ENCODE measurements at places on chromosomes 4 and X. TPM values are rescaled to one million over a fixed set of nuclear protein-coding genes. Genes with fewer than 3 reads are reported as not detected.

GRCh38 chrX:17719711-17720110 lies 17.6 kb upstream of the SCML1 start:
- no peaks in the 10 kb centered on the region for H3K4me1 ChIP-seq
- no peak overlapping the region for H3K4me3 ChIP-seq
- no peak for DNase-seq
- no peak overlapping the region for H3K27ac ChIP-seq
- no peaks in the 10 kb centered on the region for H3K36me3 ChIP-seq

GRCh38 chr4:184437565-184438265 lies 36.6 kb downstream of the IRF2 start:
- no peak for DNase-seq
- H3K4me3 ChIP-seq, result no peak overlapping the region
- H3K4me1 ChIP-seq, result peaks cover 71% of the 10 kb centered on the region
- peak overlapping the region; percentile 34 for H3K27ac ChIP-seq
- H3K36me3 ChIP-seq, result no peaks in the 10 kb centered on the region

GRCh38 chr4:31548823-31549222 lies 828.7 kb downstream of the PCDH7 start:
- H3K36me3 ChIP-seq, result no peaks in the 10 kb centered on the region
- no peak for DNase-seq
- H3K27me3 ChIP-seq, result no peaks in the 10 kb centered on the region
- H3K27ac ChIP-seq, result no peak overlapping the region
- H3K4me1 ChIP-seq, result no peaks in the 10 kb centered on the region

DNA sequence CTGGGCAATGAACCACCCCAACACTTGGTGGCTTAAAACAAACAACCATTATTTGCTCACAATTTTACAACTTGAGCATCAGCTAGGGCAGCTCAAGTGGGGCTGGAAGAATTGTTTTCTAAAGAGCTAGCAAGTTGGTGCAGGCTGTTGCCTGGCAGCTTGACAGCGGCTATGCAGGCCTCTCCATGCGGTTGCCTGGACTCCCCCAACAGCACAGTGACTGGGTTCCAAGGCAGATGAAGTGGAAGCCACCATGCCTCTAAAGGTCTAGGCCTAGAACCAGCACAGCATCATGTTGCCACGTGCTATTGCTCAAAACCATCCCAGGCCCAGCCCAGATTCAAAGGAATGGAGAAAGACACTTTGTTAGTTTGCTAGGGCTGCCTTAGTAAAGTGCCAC lies 114.8 kb downstream of the BCOR start:
- peak; percentile 56 for DNase-seq
- no peaks in the 10 kb centered on the region for H3K36me3 ChIP-seq
- H3K4me3 ChIP-seq, result no peak overlapping the region
- no peaks in the 10 kb centered on the region for H3K27me3 ChIP-seq
- no peak overlapping the region for H3K27ac ChIP-seq
- peaks cover 11% of the 10 kb centered on the region for H3K4me1 ChIP-seq

DNA sequence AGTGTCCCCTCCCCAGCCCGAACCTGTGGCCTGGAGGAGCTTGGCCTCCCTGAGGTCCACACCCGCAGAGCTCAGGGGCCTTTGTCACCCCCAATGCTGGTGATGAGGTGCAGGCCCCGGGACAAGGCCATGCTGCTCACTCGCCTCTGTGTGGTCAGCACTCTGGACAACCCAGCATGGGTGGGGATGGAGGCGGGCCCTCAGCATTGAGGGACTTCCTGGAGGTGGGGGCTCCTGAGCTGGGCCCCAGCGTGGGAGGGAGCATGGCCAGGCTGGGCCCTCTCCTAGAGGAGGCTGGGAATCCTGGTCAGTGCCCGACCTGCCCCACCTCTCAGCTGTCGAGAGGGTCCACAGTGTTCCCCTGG lies 30.6 kb downstream of the TACC3 start:
- H3K4me3 ChIP-seq, result no peak overlapping the region
- H3K27ac ChIP-seq, result peak overlapping the region; percentile 62
- peaks cover 27% of the 10 kb centered on the region for H3K4me1 ChIP-seq
- H3K27me3 ChIP-seq, result peaks cover 3% of the 10 kb centered on the region

The KIAA1210 gene
- total RNA-seq, result not detected

The DDIT4L gene
- 0.92 TPM for total RNA-seq

The PABPC4L gene
- total RNA-seq, result 0.56 TPM

The RPL36A gene
- total RNA-seq, result 154 TPM

The F11 gene
- total RNA-seq, result 20.5 TPM

Data from lower lobe of right lung (tissue), 2 donors.